IMR-90 (cell line): ENCODE measurements at places on chromosomes 12 and 14. TPM values are rescaled to one million over a fixed set of nuclear protein-coding genes. Genes with fewer than 3 reads are reported as not detected.

The ESRRB gene
- total RNA-seq, result not detected in 2 replicates

The PSME2 gene
- 92.2 and 104 TPM in 2 replicates for total RNA-seq

The GRIP1 gene
- total RNA-seq, result under 0.01 TPM in 2 replicates

The ZBTB42 gene
- total RNA-seq, result 1.1 and 1.3 TPM in 2 replicates

The INHBC gene
- total RNA-seq, result not detected in 2 replicates

The LRRC10 gene
- total RNA-seq, result not detected in 2 replicates

The C12orf56 gene
- not detected in 2 replicates for total RNA-seq

The CARMIL3 gene
- under 0.01 TPM in 1 of 2 replicates, not detected in the other for total RNA-seq

The CPNE6 gene
- not detected in 2 replicates for total RNA-seq

The GPRC5D gene
- total RNA-seq, result not detected in 2 replicates

The ASCL1 gene
- total RNA-seq, result not detected in 2 replicates

The MYO1H gene
- total RNA-seq, result not detected in 2 replicates

The TRHDE gene
- total RNA-seq, result 65.1 and 97.8 TPM in 2 replicates

The MYF5 gene
- total RNA-seq, result not detected in 2 replicates

The SLC39A5 gene
- total RNA-seq, result not detected in 2 replicates

The ACOT4 gene
- total RNA-seq, result 0.28 and 0.54 TPM in 2 replicates

The ASPG gene
- not detected in 2 replicates for total RNA-seq

The COX8C gene
- not detected in 2 replicates for total RNA-seq

The TSPAN19 gene
- total RNA-seq, result not detected in 2 replicates

The TCL1A gene
- not detected in 2 replicates for total RNA-seq

The LTB4R2 gene
- 0.56 and 0.72 TPM in 2 replicates for total RNA-seq

The RAD9B gene
- total RNA-seq, result 0.18 and 0.56 TPM in 2 replicates

The C3AR1 gene
- 0.28 and 0.36 TPM in 2 replicates for total RNA-seq

The KRT79 gene
- total RNA-seq, result under 0.01 TPM in 1 of 2 replicates, not detected in the other

The SYCP3 gene
- under 0.01 TPM in 1 of 2 replicates, not detected in the other for total RNA-seq

The MORN3 gene
- total RNA-seq, result 0.18 and 0.28 TPM in 2 replicates

The TMTC2 gene
- 1.4 TPM in 2 replicates for total RNA-seq

The DPF3 gene
- total RNA-seq, result 32.8 and 48.9 TPM in 2 replicates

The HAL gene
- under 0.01 and 0.56 TPM in 2 replicates for total RNA-seq

The ABCC9 gene
- 5.6 and 6.6 TPM in 2 replicates for total RNA-seq

The ACVRL1 gene
- 5.8 and 7.5 TPM in 2 replicates for total RNA-seq

The CISTR gene
- total RNA-seq, result not detected in 2 replicates

The REP15 gene
- total RNA-seq, result 2.2 and 2.5 TPM in 2 replicates

The CD4 gene
- total RNA-seq, result 4.2 and 5.7 TPM in 2 replicates

The PRB2 gene
- total RNA-seq, result not detected in 2 replicates

The CNOT2 gene
- 159 and 186 TPM in 2 replicates for total RNA-seq

The KCNK10 gene
- not detected in 2 replicates for total RNA-seq

The IRF2BPL gene
- total RNA-seq, result 6.3 and 8.9 TPM in 2 replicates

The CEBPE gene
- not detected in 2 replicates for total RNA-seq

The TAS2R43 gene
- 0.90 and 1.9 TPM in 2 replicates for total RNA-seq
